Femur (tissue), 1 donor: ENCODE measurements at places on chromosomes 7 and 10.

GRCh38 chr7:116733924-116734580 lies 62.1 kb downstream of the MET start:
- no peak for DNase-seq

DNA sequence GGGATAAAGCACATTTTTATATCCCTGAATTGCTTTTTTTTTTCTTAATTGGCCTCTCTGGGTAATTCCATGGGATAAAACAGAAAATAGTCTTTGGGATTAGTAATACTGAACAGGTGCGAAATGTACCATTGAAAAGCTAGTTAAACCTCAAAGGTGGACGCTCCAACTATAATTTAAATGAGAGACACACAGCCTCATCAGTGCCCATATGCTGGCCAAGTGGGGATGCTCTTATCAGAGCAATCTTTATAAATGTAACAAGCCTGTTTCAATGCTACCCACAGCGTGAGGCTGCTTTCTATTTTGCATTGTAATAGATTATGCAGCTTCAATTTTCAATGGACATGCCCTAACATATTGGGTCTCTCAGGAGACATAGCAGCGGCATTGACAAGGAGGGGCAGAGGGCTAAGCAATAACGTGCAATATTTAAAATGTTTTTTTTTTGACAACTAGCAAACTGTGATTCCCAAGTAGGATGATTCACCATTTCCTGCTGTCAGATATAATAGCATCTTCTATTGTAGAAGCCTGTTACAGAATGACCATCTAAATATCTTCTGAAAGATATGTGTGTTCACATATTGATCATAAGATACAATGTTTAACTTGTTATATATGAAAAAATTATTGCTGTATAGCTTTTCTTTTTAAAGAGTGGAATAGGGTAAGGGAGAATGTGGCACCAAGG lies 91.3 kb upstream of the BET1 start:
- DNase-seq = no peak

DNA sequence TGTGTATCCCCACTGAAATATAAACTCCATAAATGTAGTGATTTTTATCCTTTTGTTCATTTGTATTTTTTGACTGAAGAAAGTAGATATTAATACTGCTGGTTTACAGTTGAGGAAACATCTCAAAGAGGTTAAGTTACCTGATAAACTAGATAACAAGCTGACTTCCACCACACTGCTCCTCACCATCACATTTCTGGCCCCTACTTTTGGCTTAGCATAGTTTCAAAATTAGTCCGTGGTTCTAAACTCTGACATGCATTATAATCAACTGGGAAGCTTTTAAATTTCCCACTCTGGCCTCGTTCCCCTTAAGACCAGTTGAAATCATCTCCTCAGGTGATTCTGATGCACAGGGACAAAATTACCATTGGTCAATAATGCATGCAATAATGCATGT lies 43.5 kb downstream of the ANKIB1 start:
- DNase-seq = no peak

DNA sequence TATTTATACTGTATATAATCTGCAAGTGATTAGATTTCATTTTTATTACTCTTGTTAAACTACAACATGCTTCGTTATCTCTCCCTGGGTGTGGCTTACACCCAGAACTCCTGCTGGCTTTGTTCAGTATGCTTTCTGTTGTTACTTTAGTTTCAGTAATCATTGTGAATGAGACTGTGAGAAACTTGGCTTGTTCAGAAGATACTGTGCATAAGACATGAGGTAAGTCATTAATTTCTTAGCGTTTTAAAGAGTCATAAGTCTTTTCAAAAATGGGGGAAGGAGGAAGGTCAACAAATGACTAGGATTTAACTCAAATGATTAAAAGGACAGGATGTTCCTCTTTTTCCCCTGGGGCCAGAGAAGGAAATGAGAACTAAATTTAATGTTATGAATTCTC lies 11.6 kb upstream of the ADD3 start:
- DNase-seq = no peak

DNA sequence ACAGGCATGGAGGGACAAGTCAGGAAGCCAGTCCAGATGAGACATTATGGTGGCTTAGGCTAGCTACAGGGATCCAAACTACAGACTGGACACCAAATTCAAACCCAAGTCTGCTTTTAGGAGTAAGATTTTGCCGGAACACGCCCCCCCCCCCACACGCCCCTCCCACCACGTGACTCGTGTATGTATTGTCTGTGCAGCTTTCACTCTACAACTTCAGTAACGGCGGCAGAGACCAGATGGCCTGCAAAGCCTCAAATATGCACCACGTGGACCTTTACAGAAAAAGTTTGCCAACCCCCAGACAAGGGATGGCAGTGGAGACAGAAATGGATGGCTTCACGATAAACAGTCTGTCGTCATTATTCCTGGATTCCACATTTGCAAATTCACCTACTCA lies 14.5 kb downstream of the HIPK2 start:
- no peak for DNase-seq

DNA sequence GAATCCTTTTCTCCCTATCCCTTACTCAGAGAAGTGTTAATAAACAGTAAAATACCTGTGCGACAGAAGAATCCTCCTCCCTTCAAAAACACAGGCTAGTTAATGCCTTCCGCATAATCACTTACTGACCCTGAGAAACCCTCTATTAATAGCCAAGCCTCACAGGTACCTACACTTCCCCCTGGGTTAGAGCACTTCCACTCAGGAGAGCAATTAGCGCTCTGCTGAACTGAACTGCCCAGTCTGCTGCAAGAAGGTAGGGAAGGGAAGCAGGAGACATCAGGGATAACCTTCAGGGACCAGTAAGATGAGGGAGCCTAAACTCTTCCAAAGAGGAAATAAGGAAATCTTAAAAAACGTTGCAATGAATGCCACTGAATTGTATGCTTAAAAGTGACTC lies 39.6 kb downstream of the KIAA1549 start:
- DNase-seq = no peak

DNA sequence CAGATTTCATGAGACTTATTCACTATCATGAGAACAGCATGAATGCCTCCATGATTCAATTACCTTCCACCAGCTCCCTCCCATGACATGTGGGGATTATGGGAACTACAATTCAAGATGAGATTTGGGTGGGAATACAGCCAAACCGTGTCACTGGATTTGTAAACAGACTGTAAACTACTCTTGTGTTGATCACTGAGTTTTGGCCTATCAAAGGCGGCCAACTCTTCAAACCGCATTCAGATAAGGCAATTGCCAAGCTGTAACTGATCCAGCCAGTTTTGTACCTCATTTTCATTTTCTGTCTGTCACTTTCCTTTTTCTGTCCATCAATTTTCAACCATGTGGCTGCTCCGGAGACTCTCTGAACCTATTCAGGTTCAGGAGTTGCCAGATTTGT lies 27.2 kb upstream of the PAPSS2 start:
- no peak for DNase-seq

GRCh38 chr7:41538810-41539724 lies 163.8 kb downstream of the INHBA start:
- DNase-seq = no peak

DNA sequence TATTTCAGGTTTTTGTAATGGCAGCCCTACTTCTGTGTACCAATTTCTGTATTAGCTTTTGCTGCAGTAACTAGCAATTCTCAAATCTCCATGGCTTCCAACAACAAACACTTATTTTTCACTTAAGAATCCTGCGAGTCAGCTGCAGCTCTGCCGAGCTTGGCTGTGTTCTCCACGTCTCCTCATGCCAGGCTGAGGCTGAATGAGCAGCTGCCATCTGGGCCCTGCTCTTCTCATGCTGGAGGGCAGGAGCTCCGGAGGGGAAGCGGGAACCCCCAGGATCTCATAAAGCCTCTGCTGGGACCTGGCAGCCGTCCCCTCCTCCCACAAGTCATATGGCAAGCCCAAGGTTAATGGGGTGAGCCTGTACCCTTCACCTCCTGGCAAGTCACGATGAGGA lies 591.1 kb downstream of the SDK1 start:
- DNase-seq = peak; percentile 58

DNA sequence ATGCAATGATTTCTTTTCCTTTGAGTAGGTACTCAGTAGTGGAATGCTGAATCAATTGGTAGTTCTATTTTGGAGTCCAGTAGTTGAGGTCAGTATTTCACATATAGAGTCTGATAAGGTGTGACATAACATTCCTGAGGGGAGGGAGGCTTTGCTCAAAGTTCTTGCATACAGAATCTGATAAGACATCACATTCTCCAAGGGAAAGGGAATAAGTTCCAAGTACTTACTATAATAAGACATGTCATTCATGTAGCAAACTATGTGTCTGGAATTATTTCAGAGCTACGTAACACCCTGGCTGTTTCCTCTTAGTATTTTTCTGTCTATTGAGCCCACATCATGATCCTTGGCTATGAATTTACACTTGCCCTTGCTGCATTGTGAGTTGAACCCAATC lies 74.3 kb upstream of the POM121L12 start:
- DNase-seq = no peak

GRCh38 chr10:22986771-22987542 lies 59.1 kb downstream of the ARMC3 start:
- DNase-seq = no peak

- peak; percentile 52 for DNase-seq
These were observed 408.8 kb upstream of the FZD8 start for GRCh38 chr10:36050763-36051499.

GRCh38 chr7:128790315-128791041 lies 1.3 kb upstream of the CCDC136 start:
- DNase-seq = no peak

DNA sequence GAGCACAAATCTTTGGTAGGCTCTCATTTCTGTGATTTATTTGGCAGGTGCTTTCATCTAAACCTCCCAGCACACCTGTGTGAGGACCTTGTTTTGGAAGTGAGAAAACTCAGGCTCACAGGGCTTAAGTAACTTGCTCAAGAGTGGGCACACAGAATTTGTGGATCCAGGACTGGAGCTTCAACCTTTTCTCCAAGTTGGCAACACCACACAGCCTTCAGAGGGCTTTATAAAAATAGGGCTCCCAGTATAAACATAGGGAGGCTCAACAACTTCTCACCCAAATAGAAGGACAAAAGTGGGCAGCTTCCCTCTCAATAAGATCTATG lies 182.2 kb upstream of the NEBL start:
- DNase-seq = no peak

DNA sequence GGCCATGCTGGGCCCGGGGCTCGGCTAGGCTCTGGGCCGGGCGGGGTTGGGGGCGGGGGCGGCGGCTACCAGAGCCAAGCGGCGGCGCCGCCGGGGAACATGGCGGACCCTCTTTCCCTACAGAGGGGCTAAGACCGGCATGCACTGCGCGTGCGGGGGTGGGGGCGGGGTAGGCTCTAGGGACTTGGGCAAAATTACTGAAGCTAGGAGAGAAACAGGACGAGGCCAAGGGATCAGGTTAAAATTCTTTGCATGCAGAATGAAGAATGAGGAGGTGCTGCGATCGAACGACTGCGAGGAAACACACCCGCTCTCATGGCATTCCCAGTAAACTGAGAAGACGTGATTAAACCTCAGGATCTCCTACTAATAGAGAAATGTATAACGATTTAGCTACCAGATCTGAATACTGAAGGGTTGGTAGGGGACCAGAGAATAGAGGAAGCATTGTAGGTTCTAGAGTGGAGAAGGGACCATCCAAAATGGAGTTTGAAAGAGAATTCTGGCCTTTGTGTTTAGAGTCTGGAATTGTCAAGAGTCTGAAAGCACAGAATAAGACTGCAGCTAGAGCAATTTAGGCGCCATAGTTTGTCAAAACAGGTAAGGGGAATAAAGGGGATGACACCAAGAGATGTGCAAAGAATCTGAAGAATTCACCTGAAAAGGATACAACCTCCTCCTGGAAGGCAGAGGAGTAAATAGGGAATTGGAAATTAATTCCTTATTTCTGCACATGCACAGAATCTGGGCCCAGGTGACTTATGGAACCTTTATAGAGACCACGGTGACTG lies at the start of gene PPP3CB:
Gene PPP3CB (minus strand): TSS at position 141 of the 791 bp plus-strand sequence. CDS start 135 bp downstream, at position 6.
- peak; percentile 98 for DNase-seq

DNA sequence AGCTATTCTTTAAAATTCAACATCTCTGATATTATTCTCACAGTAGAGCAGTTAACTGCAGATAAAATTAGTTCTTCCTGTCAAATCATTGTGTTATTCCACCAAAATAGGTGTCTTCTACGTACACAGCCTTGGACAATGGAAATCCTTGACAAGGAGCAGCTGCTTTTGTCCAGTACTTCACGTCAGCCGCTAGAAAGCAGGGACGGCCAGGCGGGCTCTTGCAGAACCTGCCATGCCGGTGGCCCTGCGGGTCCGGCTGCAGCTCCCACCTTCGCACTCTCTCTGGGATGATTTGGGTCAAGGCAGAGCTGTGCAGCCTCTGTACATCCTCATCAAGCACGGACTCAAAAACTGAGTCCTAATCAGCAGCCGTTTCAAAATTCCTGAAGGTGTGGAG lies 2.2 kb upstream of the FOXI2 start:
- no peak for DNase-seq

- DNase-seq = peak; percentile 27
These were observed 534.7 kb downstream of the NRG3 start for GRCh38 chr10:82409671-82410070.

DNA sequence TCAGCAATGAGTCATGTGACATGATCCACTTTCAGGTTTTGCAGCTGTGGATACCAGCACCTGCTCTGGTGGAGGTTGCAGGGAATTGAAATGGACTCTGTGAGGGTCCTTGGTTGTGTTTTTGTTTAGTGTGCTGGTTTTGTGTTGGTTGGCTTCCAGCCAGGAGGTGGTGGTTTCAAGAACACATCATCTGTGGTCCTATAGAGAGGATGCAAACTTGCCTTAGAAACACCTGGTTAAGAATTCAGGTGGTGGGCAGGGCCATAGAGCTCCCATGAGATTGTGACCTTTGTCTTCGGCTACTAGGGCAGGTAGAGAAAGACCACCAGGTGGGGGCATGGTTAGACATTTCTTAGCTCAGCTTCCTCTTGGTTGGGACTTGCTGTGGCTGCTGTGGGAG lies 59.2 kb upstream of the CYP2C9 start:
- DNase-seq = no peak

DNA sequence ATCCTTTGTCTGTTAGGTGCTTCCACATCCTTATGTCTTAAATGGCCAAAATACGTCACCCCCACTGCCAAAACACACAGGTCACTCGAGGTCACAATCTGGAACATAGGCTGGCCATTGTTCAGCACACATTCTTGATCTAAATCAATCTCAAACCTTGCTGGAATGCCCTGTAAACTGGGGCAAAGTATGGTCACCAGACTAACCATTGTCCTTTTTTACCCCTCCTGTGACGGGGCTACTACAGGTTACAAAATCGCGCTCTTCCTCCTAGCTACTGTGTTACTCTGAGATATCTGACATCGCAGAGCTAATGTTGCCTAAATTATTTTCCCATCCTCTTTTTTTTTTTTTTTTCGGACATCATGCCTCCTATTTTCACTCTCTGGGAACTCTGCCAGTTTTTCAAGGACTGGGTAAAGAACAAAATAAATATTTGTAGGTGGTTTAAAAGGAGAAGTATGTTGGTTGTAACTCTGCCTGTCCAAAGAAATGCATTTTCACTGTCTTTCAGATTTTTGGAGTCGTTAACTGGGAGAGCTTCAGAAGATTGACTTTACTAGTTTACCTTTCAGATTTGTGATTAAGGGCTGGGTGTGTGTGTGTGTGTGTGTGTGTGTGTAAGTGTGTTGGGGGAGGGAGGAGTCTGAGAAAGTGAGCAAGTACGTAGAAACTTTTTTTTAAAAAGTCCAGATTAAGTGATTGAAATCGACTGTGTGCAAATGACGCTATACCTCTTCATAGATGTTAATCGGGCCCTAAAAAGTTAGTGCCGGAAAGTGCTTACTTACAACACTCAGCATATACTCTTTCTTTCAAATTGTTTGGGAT lies 942 bp upstream of the KIAA1217 start:
- peak; percentile 37 for DNase-seq

- no peak for DNase-seq
These were observed 44.2 kb upstream of the GPR26 start for GRCh38 chr10:123621916-123622315.

- DNase-seq = no peak
These were observed 96.9 kb downstream of the CD36 start for GRCh38 chr7:80735330-80735729.
